ENCODE measurements at places on chromosomes 3 and 15.

DNA sequence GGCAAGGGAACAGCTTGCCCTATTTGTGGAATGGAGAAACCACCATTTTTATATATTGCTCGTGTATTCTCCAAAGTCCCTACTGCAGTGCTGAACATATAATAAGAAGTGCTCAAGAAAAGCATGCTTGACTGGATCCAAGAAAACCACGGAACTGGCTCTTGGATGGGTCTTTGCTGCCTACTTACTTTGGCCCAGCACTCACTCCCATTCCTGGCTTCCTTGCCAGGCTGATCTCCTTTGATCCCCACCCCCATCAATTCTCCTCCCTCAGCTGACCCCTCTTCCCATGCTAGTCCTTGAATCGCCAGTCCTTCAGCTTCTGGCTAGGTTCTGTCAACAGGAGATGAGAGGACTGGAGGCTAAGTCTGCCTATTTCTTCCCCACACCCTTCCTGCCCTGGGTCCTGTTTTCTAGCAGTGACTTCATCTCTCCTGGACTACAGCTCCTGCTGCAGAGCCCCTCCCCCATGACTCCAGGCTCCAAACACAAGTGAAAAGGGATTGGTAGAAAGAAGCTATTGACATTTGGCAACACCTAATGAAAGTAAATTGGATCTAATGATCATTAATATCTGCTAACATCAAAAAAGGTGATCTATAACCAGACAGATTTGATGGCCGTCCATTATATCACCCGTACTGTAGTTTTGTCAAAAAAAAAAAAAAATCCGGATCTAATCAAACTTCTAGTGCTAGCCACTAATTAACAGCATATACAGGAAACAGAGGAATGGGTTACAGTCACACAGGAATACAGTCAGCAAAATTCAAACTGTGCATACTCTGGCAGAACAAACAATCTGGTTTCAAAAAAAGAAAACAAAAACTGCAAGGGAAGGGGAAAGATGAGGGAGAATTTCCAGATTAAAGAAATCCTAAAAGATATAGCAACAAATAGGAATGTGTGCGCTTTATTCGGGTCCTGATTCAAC lies 7.8 kb downstream of the FAM240A start:
- no peak for DNase-seq

DNA sequence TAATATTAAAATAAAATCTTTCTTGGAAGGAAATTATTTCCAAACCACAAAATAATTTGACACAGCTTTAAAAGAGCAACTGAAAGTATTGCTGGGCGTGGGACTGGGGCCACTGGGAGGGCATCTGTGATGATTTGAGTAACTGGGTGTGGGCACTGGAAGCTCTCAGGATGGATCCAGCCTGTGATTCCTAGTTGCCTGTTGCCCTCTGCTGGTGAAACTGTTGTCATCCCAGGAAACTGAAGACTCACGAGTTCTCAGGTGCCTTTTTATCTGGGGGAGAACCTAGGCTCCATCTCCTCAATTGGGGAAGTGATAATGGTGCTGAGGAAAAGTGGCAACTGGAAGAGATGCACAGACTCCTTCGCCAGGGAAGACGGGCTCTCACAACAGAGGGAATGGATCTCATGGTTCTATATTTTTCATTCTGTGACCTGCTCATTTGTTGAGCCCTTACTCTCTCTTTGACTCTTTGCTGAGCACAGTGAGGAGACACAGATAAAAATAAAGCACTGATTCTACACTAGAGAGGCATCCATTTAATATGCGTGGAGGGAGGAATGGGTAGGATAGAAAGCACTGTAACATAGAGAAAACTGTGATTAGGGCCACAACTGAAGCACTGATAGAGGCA lies 61.6 kb downstream of the TPRG1 start:
- DNase-seq, result peak; percentile 49

DNA sequence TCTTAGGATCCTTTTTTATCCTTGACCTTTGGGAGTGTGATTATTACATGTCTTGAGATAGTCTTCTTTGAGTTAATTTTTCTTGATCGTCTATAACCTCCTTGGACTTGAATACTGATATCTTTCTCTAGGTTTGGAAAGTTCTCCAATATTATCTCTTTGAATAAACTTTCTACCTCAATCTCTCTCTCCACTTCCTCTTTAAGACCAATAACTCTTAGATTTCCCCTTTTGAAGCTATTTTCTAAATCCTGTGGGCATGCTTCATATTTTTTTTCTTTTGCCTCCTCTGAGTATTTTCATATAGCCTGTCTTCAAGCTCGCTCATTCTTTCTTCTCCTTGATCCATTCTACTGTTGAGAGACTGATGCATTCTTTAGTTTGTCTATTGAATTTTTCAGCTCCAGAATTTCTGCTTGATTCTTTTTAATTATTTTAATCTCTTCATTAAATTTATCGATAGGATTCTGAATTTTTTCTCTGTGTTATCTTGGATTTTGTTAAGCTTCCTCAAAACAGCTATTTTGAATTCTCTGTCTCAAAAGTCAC lies 12.1 kb downstream of the USF3 start:
- DNase-seq, result no peak

- DNase-seq, result no peak
Observed at GRCh38 chr15:92707880-92708551, 52.4 kb upstream of the FAM174B start.

DNA sequence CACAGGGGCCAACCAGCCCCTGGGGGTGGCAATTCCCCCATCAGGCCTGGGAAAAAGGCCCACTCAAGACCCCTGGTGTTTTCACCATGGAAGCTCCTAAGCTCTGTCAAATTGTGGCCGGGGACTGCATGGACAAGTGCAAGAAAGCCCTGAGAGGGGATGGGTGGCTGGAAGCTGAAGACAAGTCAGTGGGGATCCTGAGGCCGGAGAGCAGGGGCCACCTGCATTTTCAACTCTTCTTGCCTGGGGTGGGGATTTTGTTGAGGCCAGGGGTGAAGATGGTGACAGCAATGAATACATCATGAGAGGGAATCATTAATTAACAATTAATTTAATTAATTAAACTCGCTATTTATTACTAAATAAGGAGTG lies 33.9 kb downstream of the FEM1B start:
- no peak for DNase-seq

GRCh38 chr3:54206874-54207273 lies 84.5 kb downstream of the CACNA2D3 start:
- no peak for DNase-seq

DNA sequence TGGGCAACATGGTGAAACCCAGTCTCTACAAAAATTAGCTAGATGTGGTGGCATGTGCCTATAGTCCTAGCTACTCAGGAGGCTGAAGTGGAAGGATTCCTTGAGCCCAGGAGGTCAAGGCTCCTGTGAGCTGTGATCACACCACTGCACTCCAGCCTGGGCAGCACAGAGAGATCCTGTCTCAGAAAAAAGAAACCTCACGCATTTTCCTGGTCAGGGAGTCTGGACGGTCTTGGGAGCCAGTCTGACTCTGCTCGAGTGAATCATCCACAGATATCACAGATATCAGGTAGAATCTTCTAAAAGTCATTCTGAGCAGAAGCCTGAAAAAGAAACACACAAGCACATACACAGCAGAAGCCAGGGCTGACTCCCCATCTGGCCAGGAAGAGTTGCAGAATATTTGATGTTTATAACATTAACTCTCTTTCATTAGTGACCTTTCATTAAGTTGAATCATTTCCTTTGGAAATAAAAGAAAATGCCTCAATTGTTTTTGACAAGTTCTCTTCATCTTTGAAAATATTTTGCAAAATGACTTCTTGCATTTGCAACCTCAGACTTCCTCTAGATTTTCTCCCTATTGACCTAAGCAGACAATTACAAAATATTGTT lies 56.5 kb upstream of the ABHD17C start:
- no peak for DNase-seq

DNA sequence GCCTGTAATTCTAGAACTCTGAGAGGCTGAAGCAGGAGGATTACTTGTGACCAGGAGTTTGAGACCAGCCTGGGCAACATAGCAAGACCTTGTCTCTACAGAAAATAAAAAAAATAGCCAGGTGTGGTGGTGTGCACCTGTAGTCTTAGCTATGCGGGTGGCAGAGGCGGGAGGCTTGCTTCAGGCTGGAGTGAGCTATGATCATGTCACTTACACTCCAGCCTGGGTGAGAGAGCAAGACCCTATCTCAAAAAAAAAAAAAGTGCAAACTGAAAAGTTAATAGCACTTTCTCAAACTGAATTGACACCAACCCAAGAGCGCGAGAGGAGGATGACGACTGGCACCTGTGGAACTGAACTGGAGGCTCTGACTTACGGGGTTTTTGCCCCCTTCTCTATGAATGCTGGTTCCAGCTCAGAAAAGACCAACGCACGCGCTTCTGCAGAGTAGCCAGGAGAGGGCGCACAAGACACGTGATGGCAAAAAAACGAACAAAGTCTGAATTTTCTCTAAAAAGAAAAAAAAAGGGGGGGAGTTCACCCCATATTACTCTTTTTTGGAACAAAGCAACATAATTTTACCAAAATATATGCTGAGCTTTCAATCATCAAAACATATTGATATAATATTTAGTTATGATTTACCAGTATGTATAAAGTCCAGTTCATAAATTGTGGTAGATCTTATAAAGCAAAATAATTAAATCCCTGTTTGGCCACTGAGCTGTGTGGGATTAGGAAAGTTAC lies 23.7 kb downstream of the CFAP92 start:
- peak; percentile 69 for DNase-seq

DNA sequence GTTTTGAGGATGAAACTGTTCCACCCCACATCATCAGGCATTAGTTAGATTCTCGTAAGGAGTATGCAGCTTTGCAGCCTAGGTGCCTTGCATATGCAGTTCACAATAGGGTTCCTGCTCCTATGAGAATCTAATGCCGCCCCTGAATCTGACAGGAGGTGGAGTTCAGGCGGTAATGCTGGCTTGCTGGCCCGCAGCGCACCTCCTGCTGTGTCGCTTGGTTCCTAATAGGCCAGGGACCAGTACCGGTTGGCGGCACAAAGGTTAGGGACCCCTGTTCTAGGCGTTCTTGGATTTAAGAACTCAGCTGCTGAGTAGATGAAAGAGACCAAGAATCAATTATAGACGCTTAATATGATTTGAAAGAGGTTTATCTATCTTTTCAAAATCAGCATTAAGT lies 595.4 kb downstream of the CADM2 start:
- no peak for DNase-seq

Data from DND-41 (cell line).